ENCODE measurements at places on chromosomes 1 and 21.

DNA sequence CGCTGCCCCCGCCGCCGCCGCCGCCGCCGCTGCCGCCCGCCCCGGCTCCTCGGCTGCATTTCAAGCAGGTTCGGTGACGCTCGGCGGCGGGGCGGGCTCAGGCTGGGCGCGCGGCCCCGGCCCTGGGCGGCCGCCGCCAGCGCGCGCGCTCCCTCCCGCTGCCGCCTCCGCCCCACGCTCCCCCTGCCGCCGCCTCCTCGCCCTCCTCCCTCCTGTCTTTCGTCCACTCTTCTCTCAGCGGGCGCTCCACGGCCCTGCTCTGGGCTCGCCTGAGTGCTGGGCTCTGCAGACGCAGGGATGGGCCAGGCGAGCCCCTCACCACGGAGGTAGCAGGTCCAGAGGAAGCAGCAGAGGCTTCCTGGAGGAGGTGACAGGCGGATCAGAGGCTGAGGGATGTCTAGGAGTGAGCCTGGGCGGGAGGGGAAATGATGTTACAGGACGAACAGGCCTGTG, at the start of gene LRP8:
Gene LRP8, minus strand, starts transcription at position 62 of the 453 bp plus-strand sequence. CDS start 158 bp downstream, outside the sequence.
- H3K4me3 ChIP-seq: peak within 1 kb of the TSS; percentile 80
- H3K27ac ChIP-seq: peak within 1 kb of the TSS; percentile 59
- H3K27me3 ChIP-seq: no peaks in the 10 kb centered on the region
- DNase-seq: peak; percentile 86
- no peaks in the 10 kb centered on the region for H3K36me3 ChIP-seq
- peaks cover 44% of the 10 kb centered on the region for H3K4me1 ChIP-seq

DNA sequence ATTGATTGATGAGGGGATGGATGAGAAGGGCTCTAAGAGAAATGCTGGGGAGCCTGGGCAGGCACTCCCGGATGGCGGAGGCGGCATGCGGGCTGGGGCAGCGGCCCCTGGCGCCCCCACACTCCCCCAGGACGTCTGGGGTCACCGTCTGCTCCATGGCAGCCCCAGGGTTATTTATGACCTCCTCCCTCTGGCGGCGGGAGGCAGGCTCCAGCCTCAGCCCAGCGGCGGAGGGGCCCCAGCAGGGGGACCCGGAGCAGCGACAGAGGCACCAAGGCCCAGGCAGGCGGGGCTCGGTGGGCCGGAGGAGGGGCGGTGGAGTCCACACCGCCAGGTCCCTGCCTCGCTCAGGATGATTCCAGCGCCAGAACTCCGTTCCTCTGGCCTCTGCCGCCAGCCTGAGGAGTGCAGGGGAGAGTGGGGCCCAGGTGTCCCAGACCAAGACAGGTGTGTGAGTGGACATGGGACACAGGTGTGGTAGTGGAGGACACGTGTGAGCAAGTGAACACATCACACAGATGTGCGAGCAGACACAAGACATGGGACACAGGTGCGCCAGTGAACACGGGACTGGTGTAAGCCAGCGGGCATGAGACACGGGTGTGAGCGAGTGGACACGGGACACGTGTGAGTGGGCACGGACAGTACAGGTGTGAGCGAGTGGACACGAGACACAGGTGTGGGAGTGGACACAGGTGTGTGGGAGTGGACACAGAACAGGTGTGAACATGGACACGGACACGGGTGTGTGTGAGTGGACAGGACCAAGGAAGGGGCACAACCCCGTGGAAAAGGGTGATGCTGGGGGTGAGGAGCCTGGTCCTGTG, 2.5 kb upstream of the SAMD11 start:
- peak; percentile 69 for DNase-seq
- H3K4me3 ChIP-seq: peak overlapping the region; percentile 6
- H3K27ac ChIP-seq: no peak overlapping the region
- H3K4me1 ChIP-seq: peaks cover 38% of the 10 kb centered on the region
- H3K36me3 ChIP-seq: no peaks in the 10 kb centered on the region

DNA sequence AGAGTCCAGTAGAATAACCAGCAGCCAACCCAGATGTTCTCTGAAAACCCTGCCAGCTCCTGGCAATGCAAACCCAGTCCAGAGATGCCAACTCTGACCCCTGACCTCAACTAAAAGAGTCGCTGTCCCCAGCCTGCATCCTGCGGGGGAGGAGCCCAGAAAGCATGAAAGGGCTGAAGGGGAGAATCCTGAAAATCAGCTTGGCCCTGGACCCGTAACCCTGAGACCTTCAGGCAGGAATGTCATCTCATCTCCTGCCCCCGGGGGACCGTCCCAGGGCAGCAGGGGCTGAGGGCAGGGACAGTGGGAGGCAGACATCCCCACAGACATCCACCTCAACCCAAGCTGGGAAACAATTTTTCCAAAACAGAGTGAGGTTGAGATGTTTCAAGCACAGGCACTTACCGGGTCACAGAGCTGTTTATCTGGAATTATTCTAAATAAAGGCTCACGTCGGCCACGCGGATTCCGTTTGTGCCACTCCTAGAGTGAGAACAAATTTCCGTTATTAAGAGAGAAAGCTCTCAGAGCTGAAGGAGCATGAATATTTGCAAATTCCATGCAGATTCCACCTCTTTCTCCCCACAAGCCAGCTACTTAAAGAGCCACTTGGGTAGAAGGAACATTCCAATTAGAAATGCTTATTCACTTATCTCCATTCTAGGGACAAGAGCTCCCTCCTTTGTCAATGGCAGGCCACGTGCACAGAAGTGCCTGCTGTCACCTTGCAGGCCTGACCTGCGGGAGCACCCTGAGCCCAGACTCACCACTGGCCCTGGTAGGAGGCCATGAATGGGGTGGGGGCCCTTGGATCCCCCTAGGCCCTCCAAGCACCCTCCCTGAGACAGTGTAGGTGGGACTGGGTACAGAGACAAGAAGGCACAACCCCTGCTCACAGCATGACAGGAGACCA, 240.1 kb downstream of the NPHP4 start:
- no peak overlapping the region for H3K4me3 ChIP-seq
- H3K27me3 ChIP-seq: peaks cover 20% of the 10 kb centered on the region
- H3K36me3 ChIP-seq: no peaks in the 10 kb centered on the region
- peaks cover 9% of the 10 kb centered on the region for H3K4me1 ChIP-seq
- DNase-seq: peak; percentile 59

GRCh38 chr21:45178971-45179370, 104.6 kb downstream of the ADARB1 start:
- H3K4me3 ChIP-seq: no peak overlapping the region
- H3K27ac ChIP-seq: no peak overlapping the region
- peaks cover 79% of the 10 kb centered on the region for H3K36me3 ChIP-seq

DNA sequence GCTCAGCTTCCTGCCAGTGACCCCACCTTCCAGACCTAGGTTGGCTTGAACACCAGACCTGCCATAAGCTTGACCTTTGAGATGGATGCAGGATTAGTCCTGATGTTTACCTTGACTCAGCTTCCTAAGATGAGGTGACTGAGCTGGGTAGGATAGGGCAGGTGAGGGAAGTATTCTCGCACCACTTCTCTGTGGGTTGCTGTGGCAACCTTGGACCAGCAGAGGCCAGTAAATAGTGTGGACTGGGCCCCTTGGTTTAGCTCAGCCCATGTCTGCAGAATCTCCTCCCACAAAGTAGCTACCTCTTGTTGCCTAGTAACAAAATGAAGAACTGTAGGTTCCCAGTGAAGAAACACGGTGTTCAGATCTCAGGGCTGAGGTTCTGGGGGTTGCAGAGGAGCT, 8.4 kb downstream of the RPS6KA1 start:
- peaks cover 12% of the 10 kb centered on the region for H3K36me3 ChIP-seq
- H3K27me3 ChIP-seq: no peaks in the 10 kb centered on the region
- DNase-seq: peak; percentile 63
- no peak overlapping the region for H3K4me3 ChIP-seq

DNA sequence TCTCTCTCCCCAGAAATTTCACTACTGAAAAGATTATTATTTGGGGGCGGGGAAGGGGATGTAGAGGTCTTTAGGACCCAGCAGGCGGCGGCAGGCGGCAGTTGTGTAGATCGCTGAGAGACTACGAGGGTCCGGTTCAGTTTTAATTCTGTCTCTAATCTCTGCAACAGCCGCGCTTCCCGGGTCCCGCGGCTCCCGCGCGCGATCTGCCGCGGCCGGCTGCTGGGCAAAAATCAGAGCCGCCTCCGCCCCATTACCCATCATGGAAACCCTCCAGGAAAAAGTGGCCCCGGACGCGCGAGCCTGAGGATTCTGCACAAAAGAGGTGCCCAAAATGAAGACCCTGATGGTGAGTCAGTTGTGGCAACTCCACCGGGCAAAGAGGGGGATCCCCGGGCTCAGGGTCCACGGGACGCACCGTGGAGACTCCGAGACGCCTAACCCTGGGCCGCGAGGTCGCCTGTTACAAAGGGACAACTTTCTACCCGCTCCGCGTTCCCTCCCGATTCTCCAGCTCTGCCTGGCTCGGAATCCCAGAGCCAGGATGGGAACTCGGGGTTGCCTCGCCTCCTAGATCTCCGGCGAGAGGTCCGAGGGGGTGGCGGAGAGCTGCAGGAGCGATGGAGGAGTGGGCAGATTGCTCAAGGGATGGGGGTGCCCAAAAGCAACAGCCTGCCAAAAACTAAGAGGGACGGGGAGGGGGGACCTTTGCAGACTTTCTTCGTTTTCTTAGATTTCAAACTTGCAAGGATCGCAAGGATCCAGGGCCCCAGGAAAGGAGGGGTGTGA, at the start of gene ST6GALNAC5:
Gene ST6GALNAC5, plus strand, starts transcription at position 139 of the 789 bp plus-strand sequence.
- H3K36me3 ChIP-seq: no peaks in the 10 kb centered on the region
- peak within 1 kb of the TSS; percentile 60 for H3K27ac ChIP-seq
- H3K27me3 ChIP-seq: peaks cover 39% of the 10 kb centered on the region
- peak within 1 kb of the TSS; percentile 59 for H3K4me3 ChIP-seq
- peak; percentile 48 for DNase-seq

DNA sequence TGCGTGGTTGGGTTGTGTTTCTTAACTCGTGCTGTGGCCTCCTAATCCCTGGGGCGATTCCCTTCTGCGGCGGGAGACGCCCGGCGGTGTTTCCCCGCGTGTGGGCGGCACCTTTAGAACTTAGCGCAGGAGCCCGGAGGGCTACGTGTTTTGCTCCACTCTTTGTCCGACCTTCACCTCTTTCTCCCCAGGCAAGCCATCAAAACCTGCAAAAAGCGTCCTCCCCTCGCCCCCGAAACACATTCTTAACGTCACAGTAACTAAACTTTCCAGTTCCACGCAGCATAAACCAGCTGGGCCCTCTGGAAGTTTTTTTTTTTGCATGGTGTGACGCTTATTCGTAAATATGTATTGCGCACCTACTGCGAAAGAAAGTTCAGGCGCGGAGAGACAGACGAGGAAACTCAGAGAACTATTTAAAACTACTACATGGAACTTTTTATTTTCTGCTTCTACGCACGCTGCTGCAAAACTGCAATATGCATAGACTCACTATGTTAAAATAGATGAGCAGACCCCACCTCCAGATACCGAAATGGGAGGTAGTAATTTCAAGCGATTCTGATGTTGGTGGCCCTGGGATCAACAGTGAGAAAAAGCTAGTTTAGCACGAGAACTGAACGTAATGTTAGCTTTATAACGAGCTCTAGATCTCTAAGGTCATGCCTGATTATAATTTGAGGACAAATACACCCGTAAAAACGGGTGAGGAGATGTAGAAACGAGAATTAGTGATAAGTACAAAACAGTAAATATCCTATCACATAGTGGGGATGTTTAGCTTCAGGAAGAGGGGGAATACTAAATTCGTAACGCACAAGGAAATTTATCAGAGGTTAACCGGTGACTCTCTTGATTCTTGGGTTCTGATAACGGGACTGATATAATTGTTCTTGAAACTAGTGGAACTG, 920 bp downstream of the MTR start:
- no peak for DNase-seq
- H3K27me3 ChIP-seq: no peaks in the 10 kb centered on the region
- no peaks in the 10 kb centered on the region for H3K36me3 ChIP-seq
- H3K27ac ChIP-seq: peak overlapping the region; percentile 93

DNA sequence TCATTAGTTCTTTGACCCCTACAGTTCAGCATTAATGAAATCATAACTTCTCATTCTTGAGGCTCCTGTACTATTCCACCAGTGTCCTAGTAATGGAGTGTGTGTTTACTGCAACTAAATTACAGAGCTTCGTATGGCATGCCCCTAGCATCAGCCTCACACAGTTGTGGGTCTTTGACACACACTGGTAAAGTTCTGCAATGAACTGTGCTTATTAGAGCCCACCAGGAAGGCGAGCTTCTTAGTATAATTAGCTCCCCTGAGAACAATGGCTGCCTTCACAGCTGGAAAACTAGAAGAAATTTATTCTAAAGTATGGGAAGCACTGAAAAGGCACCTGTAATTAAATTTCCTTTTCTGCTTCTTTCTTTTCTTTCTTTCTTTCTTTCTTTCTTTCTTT, 251.1 kb upstream of the RGS18 start:
- H3K4me3 ChIP-seq: no peak overlapping the region
- H3K27me3 ChIP-seq: no peaks in the 10 kb centered on the region
- H3K27ac ChIP-seq: no peak overlapping the region
- no peaks in the 10 kb centered on the region for H3K4me1 ChIP-seq
- DNase-seq: no peak

- H3K27me3 ChIP-seq: no peaks in the 10 kb centered on the region
- H3K27ac ChIP-seq: no peak overlapping the region
- H3K36me3 ChIP-seq: no peaks in the 10 kb centered on the region
- no peak for DNase-seq
Observed at GRCh38 chr1:158916085-158916484, 15.3 kb upstream of the PYHIN1 start.

GRCh38 chr21:34536311-34536710, 24.3 kb upstream of the KCNE1 start:
- no peaks in the 10 kb centered on the region for H3K36me3 ChIP-seq
- no peaks in the 10 kb centered on the region for H3K4me1 ChIP-seq
- no peak overlapping the region for H3K27ac ChIP-seq
- no peak overlapping the region for H3K4me3 ChIP-seq

GRCh38 chr1:234887016-234887900, 241.4 kb downstream of the TOMM20 start:
- no peaks in the 10 kb centered on the region for H3K27me3 ChIP-seq
- no peak overlapping the region for H3K4me3 ChIP-seq
- no peaks in the 10 kb centered on the region for H3K36me3 ChIP-seq
- no peak for DNase-seq
- peak overlapping the region; percentile 58 for H3K27ac ChIP-seq

DNA sequence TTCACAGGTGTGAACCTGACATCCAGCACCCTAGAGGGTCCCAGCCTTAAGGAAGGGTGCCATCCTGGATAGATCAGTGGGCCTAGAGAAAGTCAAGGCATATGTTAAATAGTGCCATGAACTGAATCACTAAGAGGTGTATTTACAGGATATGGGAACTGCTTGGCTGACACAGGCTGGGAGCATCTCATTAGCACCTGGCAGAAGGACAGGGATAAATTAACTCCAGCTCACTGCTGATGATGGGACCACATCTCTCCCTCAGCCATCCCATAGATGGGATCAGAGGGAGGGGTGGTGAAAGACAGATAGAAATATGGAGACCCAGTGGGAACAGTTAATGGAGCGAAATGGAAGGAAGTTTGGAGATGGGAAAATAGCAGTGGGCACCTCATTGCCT, 122.0 kb downstream of the IGSF21 start:
- H3K27me3 ChIP-seq: peaks cover 26% of the 10 kb centered on the region
- H3K27ac ChIP-seq: no peak overlapping the region
- H3K4me3 ChIP-seq: no peak overlapping the region
- H3K36me3 ChIP-seq: no peaks in the 10 kb centered on the region

GRCh38 chr1:58310469-58310868, 236.1 kb downstream of the OMA1 start:
- H3K27ac ChIP-seq: no peak overlapping the region
- no peak overlapping the region for H3K4me3 ChIP-seq
- H3K4me1 ChIP-seq: no peaks in the 10 kb centered on the region

- H3K27ac ChIP-seq: no peak overlapping the region
- H3K4me1 ChIP-seq: peaks cover 63% of the 10 kb centered on the region
- H3K27me3 ChIP-seq: no peaks in the 10 kb centered on the region
- no peak for DNase-seq
- H3K4me3 ChIP-seq: no peak overlapping the region
Observed at GRCh38 chr1:43554444-43554992, 23.8 kb downstream of the PTPRF start.
